ENCODE measurements at places on chromosomes 7 and 10. TPM values are rescaled to one million over a fixed set of nuclear protein-coding genes. Genes with fewer than 3 reads are reported as not detected.

The COBL gene
- total RNA-seq = not detected

The COL13A1 gene
- total RNA-seq = not detected

The ARMS2 gene
- total RNA-seq = not detected

The CPN1 gene
- total RNA-seq = not detected

The VWDE gene
- total RNA-seq = 6.6 TPM

The OR2A1 gene
- 0.05 TPM for total RNA-seq

The ZWINT gene
- total RNA-seq = 75.9 TPM

The RSPH10B2 gene
- 0.43 TPM for total RNA-seq

- peak; percentile 30 for DNase-seq
Measured at GRCh38 chr7:139767561-139767982, 10.2 kb downstream of the HIPK2 start.

DNA sequence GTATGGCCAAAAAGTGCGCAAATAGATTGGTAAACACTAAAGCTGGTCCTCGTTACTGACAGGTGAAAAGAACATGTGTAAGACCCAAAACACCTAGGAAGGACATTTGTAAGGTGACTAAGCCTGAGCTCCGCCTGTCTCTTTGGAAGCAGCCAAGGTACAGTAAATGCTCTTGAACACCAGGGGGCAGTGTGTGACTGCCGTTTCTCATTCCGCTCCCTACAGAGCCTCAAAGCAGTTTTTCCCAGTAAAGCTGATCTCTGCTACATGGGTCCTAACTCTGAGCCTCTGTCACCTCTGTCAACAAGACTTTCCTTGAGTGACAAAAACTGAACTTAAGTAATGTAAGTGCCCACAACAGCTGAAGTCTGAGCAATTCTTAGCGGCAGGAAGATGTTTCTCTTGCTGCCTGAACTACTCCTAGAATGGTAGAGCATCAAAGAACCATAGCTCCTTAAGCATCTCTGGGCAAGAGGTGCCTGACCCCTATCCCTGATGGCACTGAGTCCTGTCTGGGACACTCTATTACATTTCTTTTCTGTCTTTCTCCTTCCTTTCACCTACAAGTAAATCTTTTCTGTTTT lies 238.0 kb upstream of the INHBA start:
- peak; percentile 59 for DNase-seq

DNA sequence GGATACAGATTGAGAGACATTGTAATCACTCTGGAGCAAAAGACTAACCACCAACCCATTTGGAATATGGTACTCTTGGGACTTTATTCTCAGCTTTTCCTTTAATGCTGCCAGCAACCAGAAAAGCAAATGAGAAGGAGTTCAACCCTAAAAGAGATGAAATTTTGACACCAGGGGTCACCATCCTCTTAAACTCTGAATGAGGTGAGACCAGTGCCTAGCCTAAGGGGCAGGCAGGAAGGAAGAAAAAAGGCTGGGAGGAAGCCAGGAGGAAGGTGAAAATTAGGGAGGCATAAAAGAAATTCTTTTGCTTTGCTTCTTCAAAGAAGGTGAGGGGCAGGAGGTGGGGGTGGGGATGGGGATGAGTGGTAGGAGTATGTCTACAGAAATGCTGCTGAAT lies 135.8 kb downstream of the JAZF1 start:
- no peak for DNase-seq

GRCh38 chr10:114561008-114561523 lies 97.0 kb downstream of the ABLIM1 start:
- no peak for DNase-seq

DNA sequence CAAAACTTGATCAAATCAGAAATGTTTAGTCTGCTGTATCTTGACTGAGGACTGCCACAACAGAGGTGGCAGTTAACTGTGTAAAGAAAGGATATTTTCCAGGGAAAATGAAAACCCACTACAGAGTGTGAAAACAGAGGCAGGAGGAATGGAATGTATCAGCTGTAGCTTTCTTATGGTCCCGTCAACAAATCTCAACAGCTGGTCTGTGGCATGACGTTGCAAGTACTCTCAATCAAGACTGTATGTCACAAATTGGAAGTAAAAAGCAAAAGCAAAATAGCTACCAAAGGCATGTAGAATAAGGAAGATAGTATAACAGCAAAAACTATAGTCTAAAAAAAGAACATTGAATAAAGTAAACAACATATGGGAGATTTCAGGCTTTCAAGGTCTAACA lies 123.5 kb downstream of the KMT2C start:
- no peak for DNase-seq

DNA sequence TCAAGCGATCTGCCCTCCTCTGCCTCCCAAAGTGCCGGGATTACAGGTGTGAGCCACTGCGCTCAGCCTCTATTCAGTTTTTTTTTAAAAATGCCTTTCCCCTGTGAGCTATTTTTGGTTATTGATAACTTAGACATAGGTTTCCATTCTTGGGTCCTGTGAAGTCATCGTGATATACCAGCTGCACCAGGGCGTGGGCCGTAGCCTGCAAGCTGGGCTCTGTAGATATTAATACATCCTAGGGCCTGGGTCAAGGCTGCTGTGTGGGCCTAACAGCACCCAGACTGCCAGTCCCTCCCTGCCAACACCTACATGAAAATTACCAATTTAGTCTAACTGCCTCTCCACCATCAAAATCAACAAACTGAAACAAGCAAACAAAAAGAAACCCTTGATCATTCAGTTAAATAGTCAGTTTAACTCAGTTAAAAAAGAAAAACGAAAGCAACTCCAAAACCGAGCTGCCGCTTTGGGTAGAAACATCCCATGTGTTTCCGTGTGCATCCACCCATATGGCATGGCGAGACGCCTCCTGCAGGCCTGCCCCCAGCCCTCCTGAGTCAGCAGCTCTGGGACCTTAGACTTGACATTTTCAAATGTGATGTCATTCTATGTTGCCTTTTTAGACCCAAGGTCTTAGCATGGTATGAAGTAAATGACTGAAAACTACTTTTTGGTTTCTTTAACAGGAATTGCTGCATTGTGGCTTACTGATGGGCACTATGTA lies 330.2 kb downstream of the GLRX3 start:
- peak; percentile 6 for DNase-seq

DNA sequence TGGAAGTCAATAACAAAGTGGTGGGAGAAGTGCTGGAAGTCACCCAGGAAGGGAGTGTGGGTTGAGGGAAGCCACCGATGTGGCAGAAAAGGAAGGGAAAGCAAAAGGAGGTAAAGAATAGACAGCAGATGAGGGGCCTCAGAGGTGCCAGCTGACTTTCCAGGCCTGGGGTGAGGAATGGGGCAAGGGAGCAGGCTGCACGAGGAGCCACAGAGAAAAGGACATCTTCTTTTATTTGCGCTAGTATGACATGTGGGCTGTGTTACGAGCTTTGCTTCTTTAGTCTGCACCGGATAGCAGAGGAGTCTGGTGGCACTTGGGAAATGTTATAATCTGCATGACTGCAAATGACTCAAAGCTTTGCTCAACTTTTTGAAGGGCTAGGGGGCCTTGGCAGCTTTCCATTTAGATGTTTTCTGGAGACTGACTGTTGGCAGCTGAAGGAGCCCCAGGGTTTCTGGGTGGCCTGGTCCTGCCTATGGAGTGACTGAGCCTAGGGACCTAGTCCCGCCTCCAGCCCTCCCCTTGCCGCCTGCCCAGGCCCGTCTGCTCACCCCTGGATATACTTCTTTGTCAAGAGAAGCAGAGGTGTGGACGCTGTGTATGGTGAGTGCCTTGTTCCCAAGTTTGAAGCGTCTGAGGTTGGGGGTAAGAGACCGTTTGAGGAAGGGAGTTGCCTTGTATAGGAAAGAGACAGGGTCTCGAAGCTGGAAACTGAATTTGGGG lies 5.1 kb downstream of the PRXL2A start:
- no peak for DNase-seq

- no peak for DNase-seq
Measured at GRCh38 chr10:101920546-101920945, 76.9 kb upstream of the KCNIP2 start.

DNA sequence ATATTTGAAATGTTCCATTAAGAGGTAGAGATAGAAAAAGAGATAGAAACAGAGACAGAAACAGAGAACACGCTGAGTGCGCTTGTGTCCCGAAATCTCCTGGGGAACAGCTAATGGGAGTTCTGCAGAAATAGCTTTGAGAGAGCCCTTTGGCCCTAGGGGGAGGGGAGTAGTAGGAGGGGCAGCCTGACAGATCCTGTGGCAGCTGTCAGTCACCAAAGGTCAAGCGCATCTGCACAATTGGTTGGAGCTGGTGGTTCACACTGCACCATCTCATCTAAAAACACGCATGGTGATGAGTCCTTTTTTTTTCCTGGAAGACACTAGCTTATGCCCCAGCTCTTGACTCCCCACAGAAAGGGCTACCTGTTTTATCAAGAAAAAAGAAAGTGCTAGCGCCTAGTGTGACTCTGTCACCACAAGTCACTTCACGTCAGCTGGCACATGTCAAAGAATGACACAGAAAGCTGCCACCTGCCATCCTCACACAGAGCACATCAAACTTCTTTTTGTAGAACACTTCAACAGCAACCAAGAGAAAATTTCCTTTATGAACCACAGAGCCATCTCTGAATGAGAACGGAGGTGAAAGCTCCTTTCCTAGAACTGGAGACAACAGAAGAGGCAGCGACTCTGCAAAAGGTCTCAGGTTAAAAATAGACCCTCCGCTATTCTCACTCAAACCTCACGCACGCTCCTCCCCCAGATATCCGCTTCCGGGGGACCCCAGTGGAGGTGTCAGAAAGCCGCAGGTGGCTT lies 125.7 kb downstream of the GFRA1 start:
- no peak for DNase-seq

- no peak for DNase-seq
Measured at GRCh38 chr7:77465256-77465655, 49.1 kb upstream of the GSAP start.

DNA sequence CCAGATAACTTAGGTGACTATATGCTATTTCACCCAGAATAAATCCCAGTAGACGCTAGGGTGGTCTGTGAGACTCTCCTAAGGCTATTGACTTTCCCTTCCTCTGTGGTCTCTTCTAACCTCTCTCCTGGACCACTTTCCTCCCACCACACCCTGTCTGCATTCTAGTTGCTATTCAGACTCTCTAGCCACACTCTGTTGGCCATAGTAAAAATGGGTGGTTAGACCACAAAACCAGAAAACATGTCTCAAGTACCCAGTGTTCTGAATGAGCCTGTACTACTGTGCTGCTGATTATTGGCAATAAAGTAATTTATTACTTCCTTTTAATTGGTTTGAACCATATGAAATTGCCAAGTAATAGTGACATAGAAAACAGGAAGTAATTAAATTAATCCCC lies 240.8 kb downstream of the KIF20B start:
- DNase-seq = no peak

DNA sequence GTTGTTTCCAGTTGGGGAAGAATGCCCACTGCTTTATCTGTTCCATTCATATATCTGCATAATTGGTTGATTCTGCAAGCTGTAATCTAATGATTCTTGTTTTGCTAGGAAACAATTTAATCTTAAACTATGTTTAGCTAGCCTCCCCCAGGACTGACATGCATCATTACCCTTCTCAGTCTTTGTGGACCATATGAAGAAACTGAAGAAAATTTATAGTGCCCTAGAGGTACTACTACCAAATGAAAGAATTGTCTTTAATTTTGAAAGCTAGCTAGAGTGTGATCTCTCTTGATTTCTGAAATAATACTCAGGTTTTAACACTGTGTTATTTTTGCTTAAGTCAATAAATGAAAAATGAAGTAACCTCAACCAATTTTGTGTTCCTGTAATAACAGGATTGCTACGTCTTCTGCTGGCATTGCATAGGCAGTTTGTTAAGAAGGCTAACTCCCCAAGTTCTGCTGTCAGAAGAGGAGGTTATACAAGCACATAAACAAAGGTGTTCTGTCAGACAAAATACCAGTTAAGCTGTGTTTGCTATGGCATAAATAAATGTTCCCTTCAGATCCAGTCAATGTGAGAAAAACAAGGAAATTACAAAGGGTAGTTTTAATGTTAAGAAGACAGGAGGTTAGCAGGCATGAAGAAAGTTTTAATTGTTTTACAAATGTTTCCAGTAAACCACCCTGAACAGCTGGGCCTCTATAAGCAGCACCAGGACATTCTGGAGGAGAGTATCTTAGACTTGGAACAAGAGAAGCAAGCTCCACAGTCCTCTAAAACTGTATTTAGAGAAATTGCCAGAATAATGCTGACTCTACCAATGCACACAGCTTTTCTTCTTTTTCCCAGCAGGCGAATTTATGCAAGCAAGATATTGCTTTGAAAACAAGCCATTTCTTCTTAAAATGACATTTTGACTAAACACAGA lies 90.3 kb upstream of the CTTNBP2 start:
- no peak for DNase-seq

DNA sequence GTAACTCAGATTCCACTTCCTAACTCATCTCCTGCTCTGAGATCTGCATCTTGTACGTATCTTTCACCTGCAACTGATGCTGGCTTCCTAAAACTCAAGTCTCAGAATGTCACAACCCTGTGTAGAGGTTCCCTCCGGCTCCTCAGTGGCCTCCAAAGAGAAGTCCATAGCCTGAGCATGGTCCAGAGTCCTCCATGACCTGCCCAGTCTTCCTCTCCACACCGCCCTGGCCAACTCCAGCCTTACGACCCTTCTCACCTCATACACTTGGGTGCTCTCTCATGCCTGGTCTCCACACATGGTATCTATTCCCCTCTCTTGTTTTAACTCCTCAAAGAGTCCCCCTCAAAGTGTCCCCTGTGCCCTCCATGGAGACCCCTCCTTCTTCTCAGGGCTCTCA lies 41.9 kb downstream of the RAMP3 start:
- no peak for DNase-seq

GRCh38 chr10:5710859-5711258 lies 26.2 kb downstream of the TASOR2 start:
- DNase-seq = no peak

DNA sequence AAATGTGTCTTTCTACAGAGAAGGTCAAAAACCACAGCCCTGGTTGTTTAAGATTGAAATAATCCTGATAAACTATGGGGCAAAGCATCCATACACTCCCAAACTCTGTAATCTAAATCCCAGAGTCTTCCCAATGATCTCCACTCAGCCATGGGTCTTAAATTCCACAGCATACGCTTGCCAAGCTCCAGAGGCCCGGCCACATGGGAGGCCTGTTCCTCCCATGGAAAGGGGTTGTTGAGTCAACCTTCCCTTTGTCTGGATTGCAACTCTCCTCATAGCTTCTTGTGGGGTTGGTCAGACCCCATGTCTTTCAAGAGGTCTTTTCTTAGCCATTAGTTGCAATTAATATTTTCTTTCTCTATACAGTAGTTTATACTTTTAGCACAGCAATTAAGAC lies 718 bp upstream of the STEAP4 start:
- DNase-seq = no peak

- DNase-seq = no peak
Measured at GRCh38 chr10:75959209-75959608, 527.8 kb downstream of the LRMDA start.

- DNase-seq = no peak
Measured at GRCh38 chr7:42770114-42770513, 141.8 kb downstream of the C7orf25 start.

- DNase-seq = peak; percentile 5
Measured at GRCh38 chr10:47379901-47380300, 4.2 kb downstream of the ZNF488 start.

GRCh38 chr10:3692387-3692999 lies 92.5 kb downstream of the KLF6 start:
- DNase-seq = no peak

- DNase-seq = no peak
Measured at GRCh38 chr7:121278120-121279021, 50.4 kb upstream of the WNT16 start.
